ENCODE measurements at places on chromosomes 4 and X.

GRCh38 chr4:7419961-7420660 is 14.6 kb downstream of the PSAPL1 start:
- DNase-seq: no peak

DNA sequence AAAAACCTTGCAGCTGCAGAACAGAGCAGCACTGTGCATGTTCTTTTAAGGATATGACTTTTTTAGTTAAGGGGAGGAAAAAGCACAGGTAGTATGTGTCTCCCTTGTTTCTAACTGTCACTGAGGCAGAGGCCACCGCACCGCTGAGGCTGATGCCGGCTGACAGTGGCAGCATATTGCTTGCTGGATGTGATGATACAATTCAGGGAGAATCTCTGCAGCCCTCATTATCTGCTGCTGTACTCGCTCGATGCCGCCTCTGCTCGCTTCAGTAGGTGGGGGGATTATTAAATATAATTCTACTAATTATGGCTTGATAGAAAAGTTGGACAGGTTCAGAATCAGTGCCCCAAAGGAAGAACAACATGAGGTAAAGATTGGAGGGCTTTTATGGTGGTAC is 378.8 kb upstream of the NOCT start:
- DNase-seq: no peak

DNA sequence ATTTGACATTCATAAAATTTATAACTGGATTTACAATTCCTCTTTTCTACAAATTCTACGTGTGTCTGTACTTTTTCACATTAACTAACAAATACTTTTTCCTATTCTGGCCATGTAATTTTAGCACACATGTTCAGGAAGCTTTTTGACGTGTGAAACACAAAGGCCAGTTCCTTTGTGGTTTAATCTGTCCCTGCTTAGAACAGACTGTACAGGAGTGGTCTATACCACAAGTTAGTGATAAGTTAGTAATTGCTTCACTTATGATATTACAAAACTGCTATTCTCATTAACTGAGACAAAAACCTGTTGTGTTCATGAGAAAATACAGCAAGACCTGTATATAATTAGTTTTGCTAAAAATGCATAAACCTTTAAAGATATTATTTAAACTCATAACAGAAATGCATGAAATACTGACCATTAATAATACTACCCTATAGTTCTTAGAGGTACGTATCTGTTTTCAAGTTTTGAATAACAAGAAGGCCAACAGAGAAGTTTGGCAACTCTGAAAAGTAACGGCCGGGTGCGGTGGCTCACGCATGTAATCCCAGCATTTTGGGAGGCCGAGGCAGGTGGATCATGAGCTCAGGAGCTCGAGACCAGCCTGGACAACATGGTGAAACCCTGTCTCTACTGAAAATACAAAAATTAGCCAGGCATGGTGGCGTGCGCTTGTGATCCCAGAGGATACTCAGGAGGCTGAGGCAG is 13.7 kb upstream of the AREG start:
- DNase-seq: no peak

DNA sequence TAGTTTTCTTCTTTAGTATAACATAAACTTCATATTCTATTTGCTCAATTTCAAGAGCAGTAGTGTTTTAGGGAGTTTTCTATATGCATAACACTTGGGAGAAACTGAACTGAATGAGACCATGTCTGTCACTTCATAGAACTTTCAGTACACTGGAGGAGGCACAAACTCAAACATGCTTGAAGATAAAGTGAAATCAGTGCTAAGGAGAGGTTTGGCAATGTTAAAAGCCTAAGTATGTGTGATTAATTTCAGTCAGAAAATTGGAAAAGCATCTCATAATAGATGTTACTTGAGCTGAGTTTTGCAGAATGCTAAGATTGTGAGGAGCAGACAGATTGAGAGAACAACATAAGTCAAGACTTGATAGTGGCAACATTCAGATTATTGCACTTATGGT is 411.2 kb upstream of the HS3ST1 start:
- no peak for DNase-seq

- DNase-seq: no peak
Observed at GRCh38 chr4:11149612-11150259, 279.0 kb downstream of the HS3ST1 start.

- peak; percentile 10 for DNase-seq
Observed at GRCh38 chr4:183905593-183906488, 734 bp downstream of the STOX2 start.
